ENCODE measurements at places on chromosomes 7 and 10.

DNA sequence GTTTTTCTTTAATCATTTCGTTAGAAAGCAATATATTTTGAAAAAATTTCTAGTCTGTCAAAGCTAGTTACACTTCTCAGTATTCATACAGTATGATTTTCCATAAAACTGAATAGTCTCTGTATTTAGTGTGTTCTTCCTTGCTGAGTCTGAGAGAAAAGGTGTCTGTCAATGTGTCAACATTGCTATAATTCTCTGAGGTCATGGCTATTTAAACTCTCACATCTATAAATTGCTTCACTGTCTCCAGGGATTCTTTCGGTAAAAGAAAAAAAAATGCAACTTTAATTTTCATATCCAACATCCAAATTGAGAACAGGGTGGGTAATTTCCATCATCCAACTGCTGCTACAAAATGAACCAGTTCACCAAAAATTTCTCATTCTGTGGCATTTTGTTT is 319.7 kb upstream of the GHITM start:
- no peak for DNase-seq

DNA sequence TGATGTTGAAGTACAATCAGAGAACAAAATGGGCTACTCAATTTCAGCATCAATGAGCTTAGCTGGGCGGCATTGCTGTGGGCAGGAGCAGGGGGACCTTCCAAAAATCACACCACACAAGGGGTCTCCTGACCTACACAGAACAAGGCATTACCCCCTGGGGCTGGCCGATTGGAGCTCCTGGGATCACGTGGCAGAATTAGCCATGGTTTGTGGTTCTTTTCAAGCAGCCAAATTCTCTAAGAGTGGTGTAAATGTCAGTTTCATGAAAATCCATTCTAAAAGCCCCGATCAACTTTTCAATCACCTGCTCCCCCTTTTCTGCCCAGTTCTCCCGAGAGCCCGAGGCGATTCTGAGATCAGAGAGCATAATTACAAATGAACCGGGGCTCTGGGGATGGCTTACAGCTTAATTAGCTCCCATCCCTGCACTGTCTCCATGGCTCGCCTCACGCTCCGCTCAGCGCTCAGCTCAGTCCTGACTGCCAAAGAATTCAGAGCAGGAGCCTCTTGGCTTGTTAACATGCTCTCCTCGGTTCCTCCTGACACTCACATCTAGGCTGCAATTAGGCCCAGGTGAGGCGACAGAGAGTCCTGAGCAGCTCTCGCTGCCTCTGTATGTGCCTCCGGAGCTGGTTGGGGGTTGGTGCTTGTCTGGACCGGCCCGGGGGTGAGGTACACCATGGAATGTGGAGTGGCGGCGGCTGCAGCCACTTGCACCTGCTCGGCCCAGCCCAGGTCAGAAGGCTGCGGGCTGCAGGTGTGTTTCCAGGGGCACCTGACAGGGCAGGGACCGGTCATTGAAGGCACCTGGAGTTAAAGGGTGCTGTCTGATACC is 111.8 kb downstream of the WDR11 start:
- DNase-seq = no peak

DNA sequence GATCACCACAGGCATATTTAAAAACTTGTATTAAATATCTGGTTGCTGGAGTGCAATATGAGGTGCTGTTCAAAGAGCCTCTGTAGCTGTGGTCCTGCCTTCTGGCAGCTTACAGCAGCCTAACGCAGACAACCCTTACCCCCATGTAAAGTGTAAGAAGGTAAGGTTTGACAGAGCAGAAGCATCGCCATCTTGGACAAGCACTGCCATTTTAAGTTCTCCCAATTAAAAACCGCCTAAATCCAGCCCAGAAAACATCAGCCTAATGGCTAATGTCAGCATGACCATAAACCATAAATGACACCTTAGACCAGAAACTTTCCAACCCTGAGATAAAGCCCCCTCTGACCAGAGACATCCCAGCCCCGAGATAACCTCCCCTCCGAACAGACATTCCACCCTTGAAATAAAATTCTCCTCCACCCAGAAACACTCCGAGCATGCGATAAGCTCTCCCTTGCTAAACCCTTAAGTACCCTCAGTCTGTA is 5.3 kb upstream of the OIT3 start:
- DNase-seq = no peak

- no peak for DNase-seq
Observed at GRCh38 chr10:6165221-6165725, 37.5 kb upstream of the PFKFB3 start.

GRCh38 chr10:110305767-110306451 is 1.2 kb upstream of the SMNDC1 start:
- peak; percentile 44 for DNase-seq

GRCh38 chr10:16717622-16718395 is 99.4 kb downstream of the RSU1 start:
- no peak for DNase-seq

DNA sequence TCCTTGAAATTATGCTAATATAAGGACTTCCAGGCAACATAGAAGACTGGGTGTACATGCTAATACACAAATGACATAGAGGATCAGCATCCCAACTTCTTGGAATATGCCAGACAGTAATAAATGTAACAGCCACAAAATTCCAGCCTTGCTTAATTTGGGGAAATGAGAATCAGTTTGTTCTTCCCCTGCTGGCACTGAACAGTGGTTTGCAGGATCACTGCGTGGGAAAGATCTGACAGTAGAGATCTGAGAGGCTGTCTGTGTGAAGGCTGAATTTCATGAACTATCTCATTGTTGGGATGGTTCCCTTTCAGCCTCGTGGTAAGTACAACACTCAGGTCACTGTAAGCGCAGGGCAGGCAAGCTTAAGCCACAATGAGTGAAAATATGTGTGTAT is 1078.0 kb downstream of the LRMDA start:
- DNase-seq = no peak

- peak; percentile 42 for DNase-seq
Observed at GRCh38 chr10:111233439-111233838, 156.6 kb downstream of the ADRA2A start.

GRCh38 chr7:21140622-21141021 is 287.3 kb upstream of the SP4 start:
- no peak for DNase-seq
